MV-4-11 (cell line): ENCODE measurements at places on chromosomes 2 and 18.

- DNase-seq: peak; percentile 69
These were observed 19.8 kb downstream of the IWS1 start for GRCh38 chr2:127506510-127506909.

DNA sequence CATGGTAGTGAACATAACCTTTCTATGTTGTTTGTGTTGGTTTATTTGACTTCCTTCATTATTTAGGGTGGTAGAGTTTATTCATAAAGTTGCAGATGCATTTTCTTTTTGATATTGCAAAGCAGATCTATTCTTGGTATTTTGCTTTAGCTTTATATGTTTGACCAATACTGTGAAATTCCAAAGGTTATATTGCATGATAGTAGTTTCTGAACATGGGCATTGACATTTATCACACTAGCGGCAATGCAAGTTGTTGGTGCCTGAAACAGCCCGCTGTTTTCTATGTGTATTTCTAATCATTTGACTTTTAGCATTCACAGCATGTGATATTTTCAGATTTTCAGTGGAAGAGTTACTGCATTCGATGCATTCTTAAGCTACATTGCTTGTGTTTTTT, 87.2 kb downstream of the ASXL3 start:
- no peak for DNase-seq

DNA sequence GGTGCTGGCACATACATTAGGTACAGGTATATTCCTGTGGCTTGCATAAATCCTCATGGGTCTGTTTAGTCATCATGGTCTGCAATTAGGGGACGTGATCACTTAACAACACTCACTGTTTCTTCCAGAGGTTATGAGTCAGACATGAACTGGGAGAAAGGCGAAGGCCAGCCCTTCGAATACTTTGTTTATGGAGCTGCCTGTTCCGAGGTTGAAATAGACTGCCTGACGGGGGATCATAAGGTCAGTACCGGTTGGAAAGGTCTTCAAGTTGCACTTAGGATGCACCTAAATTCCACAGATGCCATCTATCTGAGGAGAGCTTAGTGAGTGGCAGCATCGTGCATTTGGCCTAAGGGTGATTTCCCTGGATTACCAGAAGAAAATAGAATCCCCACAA, 76.9 kb downstream of the AOX1 start:
- DNase-seq: no peak

DNA sequence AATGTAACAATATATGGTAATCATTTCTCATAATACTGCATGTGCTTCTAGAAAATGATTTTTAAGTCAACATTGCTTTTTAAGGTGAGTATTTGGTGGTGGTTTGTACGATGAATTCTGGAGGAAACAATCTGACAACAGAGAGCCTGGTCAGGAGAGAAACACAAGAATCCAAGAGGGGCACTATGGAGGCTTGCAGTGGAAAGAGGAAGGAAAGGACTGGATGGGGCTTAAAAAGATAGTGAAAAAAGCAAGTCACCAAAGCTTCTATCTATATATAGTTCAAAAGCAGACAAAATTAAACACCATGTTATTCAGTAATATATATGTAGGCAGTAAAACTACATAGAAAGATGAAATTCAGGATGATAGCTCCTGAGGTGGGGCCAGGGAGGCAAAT, 109.4 kb upstream of the SERTAD2 start:
- DNase-seq: peak; percentile 23

GRCh38 chr2:191355170-191355758, 110.1 kb downstream of the MYO1B start:
- no peak for DNase-seq

- DNase-seq: no peak
These were observed 29.6 kb upstream of the ALPP start for GRCh38 chr2:232348936-232349335.

- peak; percentile 75 for DNase-seq
These were observed 105.1 kb downstream of the SP3 start for GRCh38 chr2:173860082-173860481.

GRCh38 chr2:237712477-237713377, 85.3 kb downstream of the LRRFIP1 start:
- DNase-seq: no peak

DNA sequence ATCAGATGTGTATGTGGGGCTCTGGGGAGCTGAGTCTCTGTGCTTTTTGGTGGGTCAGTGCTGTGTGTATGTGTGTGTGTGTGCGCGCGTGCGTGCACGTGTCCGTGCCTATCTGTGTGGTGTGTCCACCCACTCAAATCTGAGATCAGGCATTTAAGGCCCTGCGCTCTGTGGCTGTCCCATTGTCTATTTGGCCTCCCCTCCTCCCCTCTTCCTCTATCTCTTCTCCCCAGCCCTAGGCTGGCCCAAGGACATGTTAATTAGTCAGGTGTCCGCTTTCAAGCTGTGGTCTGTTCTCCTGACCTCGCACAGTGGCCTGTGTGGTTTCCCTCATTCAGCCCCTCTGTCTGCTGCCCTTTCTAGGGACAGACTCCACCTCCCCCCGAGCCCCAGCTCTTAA, 136.4 kb downstream of the DYSF start:
- no peak for DNase-seq

- DNase-seq: no peak
These were observed 58.9 kb upstream of the CTNNA2 start for GRCh38 chr2:79453918-79454317.

DNA sequence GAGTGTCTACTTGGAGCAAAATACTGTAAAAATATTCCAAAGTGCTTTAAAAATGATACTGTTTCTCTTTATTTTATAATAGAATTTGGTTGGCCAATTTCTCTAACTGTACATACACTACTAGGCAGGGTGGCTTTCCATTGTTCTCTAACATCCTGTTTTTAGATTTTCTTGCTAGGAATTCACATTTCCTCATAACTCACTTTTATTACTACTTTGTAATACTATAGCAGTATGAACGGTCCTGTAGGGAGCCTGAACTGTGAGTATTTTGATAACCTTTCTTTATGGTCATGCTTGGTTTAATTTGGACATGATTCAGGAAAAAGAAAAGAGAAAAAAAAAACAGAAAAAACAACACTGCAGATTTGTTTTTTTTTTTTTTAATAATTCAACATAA, 37.8 kb downstream of the GCG start:
- DNase-seq: peak; percentile 50

DNA sequence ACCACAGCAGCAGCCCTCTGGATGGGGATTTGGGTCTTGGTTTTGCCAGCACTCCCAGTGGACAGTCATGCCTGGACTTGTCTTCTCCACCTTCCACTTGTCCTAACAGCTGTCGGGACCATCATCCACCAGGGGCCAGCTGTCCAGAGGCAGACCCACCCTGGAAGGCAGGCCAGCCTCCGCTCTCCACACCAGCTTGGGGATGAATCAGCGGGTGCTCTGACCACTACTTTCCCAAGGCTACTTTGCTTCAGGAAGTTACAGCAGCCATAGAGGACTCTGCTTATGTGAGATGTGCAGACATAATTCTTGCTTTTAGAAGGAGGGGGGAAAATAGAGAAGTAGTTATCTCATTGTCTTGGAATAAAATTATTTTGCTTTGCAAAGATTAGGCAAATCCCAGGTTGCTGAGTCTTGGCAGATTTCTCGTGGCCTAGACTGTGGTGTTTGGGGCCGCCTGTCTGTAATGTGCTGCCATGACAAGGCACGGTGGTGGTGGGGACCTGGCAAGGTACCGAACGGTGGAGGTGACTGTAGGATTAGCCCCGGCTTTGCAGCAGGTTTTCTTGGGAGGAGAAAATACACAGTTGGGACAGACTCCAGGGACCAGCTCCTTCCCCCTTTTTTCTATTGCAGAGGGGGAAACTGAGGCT, 148.7 kb downstream of the AGAP1 start:
- DNase-seq: no peak

GRCh38 chr2:70068119-70068518, 19.2 kb upstream of the PCBP1 start:
- DNase-seq: no peak

- DNase-seq: no peak
These were observed 57.3 kb upstream of the SLC66A3 start for GRCh38 chr2:11097854-11098387.
